ENCODE measurements at places on chromosomes 16 and 17.
A peak's percentile ranks its signal among the peaks of the same experiment; 100 is the strongest.

DNA sequence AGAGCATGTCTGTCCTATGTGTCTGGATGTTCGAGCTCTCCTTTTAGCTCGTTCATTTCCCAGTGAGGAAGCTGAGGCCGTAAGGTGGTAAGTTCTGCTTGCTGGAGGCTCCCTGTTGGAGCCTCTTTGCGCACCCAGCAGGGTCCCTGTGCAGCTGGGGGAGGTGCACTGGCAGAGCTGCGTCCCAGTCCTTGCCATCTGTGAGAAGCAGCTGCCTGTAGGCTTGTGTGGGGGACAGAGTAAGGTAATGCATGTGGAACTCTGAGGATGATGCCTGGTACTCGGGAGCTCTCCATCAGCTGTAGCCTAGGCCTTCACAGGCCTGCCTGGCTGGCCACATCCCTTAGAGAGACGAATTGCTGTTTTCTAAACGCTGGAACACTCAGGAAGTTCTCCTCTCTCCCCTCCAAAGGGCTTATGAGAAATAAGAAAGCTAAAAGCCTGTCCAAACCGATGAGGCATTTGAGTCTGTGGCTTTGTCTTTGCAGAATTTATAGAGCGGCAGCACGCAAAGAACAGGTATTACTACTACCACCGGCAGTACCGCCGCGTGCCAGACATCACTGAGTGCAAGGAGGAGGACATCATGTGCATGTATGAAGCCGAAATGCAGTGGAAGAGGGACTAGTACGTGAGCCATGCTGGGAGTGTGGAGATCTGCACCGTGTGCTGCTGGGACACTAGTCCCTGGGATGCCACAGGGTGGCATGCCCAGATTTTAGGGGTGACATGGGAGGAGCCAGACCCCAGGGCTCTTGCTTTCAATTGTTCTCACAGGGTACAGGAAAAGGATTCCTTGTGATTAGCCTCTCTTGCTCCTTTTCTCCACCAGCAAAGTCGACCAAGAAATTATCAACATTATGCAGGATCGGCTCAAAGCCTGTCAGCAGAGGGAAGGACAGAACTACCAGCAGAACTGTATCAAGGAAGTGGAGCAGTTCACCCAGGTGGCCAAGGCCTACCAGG lies 1.6 kb downstream of the NDUFB10 start:
- DNase-seq = peak; percentile 46

DNA sequence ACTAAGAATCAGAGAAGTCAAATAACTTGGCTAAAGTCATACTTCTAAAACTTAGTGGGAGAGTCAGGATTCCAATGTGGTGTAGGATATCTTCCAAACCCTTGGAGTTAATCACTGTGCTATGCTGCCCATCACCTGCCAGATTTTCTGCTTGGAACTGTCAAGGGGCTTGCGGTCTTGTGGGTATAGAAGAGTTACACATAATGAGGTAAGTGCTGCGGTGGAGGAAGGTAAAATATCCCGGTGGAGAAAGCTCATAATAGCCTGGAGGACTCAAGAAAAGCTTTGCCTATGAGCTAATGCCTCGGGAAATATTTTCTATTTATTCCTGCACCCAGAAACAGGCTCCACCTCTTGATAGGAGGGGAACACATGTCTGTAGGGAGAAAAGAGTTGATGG lies 195.6 kb downstream of the UTP18 start:
- DNase-seq = no peak

DNA sequence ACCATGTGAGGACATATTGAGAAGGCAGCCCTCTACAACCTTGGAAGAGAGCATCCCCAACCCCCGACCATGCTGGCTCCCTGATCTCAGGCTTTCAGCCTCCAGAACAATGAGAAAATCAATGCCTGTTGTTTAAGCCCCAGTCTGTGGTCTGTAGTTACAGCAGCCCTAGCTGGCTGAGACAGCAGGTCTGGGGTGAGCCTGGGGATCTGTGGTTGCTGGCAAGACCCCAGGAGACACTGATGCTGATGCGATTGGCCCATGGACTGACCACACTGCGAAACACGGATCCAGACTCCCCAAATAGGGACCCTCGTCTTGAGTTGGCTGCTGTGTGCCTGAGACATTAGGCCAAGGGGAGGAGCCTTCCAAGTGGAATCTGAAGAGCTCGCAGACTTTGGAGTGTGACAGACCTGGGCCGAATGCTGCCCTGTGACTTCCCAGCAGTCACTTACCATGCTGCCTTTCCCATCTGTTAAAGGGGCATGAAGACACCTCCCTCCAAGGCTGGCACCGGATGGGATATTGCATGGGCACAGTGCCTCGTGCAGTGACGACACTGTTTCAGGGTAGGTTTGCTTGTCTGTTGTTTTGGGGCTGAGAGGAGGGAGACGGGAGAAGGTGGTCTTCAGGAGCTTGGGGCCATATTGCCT lies 147.8 kb upstream of the RPL38 start:
- no peak for DNase-seq

GRCh38 chr16:62102588-62102987 lies 66.3 kb upstream of the CDH8 start:
- no peak for DNase-seq

DNA sequence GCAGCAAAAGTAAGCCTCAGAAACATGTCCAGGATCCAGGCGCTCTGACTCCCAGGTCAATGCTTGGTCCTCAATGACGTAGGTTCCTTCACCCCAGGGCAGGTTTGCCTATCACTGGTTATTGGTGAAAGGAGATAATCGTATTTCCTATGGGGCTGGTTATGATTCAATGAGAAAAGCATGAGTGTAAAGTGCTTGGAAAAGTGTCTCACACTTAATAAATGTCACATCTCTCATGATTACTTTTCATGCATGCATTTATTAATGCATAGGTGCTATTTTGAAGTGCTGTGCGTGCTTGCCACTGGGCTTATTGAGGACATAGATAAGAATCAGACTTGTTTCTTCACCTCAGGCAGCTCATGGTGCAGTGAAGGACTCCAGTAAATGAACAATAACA lies 10.4 kb upstream of the CDH13 start:
- DNase-seq = no peak

DNA sequence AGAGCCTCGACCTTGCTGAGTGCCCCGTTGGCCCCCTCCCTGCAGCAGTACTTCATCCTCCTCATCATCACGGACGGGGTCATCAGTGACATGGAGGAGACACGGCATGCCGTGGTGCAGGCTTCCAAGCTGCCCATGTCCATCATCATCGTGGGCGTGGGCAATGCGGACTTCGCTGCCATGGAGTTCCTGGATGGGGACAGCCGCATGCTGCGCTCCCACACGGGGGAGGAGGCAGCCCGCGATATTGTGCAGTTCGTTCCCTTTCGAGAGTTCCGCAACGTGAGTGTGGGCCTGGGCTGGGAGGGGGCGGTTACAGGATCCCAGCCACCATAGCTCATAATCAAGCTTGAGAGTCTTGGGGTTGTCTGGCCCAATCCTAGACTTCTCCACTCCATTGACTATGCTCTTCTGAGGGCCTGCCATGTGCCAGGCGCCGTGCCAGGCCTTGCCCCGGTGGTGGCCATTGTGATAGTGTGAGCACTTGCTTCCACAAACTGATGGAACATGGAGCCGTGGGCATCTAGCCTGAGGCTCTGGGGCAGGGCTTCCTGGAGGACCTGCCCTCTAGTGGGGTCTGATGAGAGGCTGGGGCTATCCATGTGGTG lies 39.7 kb downstream of the PSME3IP1 start:
- no peak for DNase-seq

DNA sequence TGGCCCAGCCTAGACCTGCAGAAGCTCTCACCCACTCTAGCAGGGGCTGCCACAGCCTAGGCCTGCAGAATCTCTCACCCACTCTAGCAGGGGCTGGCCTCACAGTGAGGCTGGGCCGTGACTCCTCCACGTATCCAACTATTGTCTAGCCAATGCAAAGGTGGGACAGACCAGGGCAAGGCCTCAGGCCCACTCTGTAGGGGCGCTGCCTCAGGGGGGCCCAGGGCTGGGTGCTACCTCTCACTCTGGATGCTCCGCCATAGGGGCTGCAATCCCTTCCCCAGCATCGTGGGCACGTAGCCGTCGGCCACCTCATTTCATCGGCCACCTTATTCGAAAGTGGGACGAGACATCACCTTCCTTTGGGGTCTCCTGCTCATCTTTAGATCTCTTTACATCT lies 51.7 kb downstream of the RPH3AL start:
- DNase-seq = no peak

DNA sequence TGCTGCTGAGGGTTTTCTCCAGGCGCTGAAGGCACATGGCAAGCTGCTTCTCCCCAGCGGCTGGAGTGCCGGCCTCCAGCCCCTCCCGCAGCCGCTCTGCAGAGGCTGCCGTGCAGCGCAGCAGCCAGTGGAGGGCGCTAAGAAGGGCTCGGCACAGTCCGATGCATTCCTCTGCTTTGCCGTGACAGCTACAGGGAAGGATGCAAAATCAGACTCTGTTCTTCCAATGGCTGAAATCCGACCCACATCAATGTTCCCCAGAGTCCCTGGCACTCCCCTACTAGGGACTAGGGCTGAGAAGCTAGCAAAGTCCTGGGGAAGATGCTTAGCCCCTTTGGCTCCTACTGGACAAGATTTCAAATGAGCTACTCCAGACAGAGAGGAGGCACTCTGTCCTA lies 19.0 kb downstream of the MED24 start:
- DNase-seq = no peak

GRCh38 chr16:12951392-12951791 lies 50.0 kb downstream of the SHISA9 start:
- DNase-seq = no peak

DNA sequence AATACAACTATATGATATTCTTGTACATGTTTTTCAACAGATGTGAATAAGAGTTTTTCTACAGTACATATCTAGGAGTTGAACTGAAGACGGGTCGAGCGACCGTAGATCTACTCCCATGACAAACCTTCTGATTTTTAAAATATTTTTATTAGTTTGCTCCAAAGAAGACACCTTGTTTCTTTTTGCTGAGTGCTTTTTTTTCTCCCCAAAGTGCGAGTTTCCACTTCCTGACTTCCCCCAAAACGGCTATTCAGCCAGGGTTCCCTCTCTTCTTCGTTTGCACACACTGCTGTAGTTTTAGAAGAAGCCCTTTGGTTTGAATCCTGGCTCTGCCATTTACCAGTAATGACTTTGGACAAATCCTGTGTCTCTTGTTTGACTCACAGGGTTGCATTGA lies 241.7 kb upstream of the MAF start:
- no peak for DNase-seq

DNA sequence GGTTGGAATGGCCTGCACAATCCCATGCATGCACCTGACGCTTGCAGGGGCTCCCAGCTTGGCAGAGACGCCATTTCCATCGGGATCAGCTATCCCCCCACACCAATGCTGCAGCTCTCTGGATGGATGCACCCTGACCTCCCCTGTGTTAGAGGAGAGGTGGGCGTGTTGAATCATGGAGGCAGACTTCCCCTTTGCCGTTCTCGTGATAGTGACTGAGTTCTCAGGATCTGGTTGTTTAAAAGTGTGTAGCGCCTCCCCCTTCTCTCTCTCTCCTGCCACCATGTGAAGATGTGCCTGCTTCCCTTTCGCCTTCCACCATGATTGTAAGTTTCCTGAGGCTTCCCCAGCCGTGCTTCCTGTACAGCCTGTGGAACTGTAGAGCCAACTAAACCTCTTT lies 17.8 kb upstream of the KCNH6 start:
- no peak for DNase-seq

- peak; percentile 19 for DNase-seq
Observed at GRCh38 chr17:61000911-61001310, 323.3 kb downstream of the BCAS3 start.

DNA sequence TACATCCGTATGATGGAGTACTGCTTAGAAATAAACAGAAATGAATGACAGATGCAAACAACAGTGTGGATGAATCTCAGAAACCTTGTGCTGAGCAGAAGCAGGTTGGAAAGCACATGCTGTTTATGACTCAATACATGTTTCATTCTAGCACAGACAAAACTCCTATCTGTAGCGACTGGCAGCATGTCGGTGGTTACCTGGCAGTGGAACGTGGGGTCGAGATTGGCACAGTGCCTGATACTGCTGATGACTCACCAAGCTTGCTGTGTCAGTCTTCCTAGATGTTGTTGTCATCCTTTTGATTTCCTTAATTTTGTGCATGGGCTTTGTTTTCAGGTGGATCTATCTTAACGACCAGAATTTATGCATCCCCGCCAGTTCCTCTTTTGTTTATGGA lies 62.1 kb downstream of the GAN start:
- no peak for DNase-seq

DNA sequence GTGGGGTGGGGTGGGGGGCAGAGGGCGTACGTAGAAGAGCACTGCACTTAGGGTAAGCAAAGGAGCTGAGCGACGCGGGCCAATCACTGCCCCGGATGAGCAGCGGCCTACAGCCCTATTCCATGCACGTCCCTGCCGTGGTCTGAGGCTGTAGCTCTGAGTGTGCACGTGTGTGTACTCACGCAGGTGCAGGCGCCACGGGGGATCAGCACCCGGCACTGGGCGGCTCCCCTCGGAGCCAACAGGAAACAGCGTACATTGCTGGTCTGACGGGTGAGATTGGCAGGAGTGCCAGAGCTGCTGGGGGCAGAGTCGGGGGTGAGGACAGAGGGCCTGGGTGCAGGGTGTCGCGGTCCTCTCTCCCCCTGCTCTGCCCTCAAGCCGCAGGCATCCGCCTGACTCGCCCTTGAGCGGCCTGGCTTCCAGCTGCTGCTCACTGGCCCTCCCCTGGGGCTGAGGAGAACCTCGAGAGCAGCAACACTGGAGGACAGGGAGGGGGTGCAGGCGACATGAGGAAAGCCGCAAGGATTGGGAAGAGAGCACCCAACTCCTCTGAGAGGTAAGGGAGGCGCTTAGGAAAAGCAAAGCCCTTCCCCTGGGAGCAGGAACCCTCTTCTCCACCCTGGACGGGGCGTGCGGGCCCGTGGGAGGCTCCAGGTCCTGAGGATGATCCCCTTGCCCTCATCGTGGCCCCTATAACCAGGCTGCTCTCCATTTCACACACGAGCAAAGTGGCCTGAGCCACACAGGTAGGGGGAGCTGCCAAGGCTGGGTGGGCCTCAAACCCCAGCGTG lies 57.8 kb downstream of the ENGASE start:
- no peak for DNase-seq

GRCh38 chr16:75578212-75578611 lies 12.0 kb downstream of the GABARAPL2 start:
- no peak for DNase-seq

DNA sequence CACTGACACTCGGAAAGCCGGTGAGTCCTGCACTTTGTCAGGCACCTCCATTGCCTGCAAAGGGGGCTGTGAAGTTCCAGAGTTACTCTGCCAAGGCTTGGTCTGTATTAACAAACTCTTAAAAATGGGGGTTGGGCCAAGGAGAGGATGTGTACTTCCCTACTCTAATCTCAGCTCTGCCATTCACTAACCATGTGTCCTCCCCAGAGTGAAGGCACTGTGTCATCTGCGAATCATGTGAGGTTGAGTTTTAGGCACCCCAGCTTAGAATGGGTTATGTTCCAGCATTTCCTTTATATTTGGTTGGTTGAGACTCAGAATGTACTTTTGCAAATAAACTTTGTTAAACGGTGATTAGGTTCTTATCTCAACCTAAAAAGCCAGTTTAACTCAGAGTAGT lies 24.9 kb downstream of the ERCC4 start:
- no peak for DNase-seq

GRCh38 chr17:80833952-80834892 lies 157.4 kb upstream of the CHMP6 start:
- peak; percentile 80 for DNase-seq

Measured in HFF-Myc (cell line).